ENCODE measurements at places on chromosomes 12 and 14. TPM values are rescaled to one million over a fixed set of nuclear protein-coding genes. Genes with fewer than 3 reads are reported as not detected.

GRCh38 chr12:122413516-122414404 is 8.7 kb downstream of the CLIP1 start:
- DNase-seq: no peak

DNA sequence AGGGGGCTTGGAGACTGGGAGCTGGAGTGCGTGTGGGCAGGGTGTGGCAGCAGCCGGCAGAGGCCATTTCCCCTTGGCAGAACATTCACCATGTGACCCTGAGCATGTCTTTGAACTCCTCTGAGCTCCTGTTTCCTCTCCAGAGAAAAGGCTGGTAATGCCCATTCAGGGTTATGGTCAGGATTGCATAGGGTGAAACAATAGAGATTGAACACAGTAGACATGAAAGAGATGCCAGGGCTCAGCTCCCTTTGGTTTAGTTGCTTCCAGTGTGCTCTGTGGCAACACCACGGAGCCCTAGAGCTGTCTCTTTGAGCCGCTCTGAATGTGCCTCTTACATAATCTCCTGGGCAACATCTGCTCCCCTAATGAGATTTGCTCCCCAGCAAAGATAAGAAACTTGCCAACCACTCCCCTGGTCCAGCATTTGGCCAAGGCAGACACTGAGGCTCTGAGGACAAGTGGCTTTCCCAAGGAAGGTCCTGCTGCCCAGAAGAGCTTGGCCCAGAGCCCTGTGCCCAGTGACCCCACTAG is 4.6 kb downstream of the IFI27 start:
- no peak for DNase-seq

GRCh38 chr12:49413010-49413409 is 45.7 kb downstream of the SPATS2 start:
- no peak for DNase-seq

- DNase-seq: no peak
These were observed 35.6 kb upstream of the FICD start for GRCh38 chr12:108479364-108480070.

The DHRS2 gene
- 3.4 TPM for total RNA-seq

DNA sequence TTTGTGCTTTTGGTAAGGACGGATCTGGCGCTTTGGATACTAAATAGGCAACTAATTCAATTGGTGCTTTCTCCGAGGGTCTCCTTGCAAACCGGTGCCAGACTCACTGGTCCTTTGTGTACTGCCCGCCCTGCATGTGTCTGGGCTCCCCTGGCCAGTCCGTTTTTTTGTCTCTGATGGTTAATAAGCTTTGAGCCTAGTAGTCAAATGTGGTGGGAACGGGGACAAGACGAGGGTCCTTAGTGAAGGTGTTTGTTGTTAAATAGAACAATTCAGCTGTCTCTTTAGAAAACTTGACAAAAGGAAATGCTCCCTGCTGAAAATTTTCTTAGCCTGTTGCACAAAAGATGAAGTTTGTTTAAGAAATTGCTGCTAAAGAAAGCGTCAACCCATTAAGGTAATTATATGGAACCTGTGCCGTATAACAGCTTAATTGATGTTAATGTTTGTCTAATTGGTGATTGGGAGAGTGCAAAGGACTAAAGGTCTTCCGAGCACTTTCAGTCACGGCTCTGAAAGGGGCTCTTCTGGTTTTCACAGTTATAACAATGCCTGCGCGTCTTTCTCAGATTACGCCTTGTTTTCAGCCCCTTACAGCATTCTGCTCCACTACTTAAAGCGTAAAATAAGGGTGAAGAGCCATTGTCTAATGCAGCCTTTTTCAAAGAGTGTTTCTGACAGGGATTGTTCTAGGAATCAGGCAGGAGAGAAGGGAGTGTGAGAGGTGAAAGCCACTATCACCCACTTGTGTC is 537.4 kb downstream of the PRKD1 start:
- DNase-seq: no peak

DNA sequence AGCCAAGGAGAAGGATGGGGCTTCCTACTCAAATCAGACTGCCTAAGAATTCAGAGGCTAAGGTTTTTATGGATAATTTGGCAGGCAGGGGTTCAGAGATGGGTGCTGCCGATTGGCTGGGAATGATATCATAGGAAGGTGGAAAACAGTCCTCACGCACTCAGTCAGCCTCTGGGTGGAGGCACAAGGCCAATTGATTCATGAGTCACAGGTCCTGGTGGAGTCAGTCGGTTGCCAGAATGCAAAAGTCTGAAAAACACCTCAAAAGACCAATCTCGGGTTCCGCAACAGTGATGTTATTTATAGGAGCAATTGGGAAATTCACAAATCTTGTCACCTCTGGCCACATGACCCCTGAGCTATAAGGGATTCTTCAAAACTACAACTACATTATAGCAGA is 105.5 kb downstream of the GXYLT1 start:
- DNase-seq: peak; percentile 57

DNA sequence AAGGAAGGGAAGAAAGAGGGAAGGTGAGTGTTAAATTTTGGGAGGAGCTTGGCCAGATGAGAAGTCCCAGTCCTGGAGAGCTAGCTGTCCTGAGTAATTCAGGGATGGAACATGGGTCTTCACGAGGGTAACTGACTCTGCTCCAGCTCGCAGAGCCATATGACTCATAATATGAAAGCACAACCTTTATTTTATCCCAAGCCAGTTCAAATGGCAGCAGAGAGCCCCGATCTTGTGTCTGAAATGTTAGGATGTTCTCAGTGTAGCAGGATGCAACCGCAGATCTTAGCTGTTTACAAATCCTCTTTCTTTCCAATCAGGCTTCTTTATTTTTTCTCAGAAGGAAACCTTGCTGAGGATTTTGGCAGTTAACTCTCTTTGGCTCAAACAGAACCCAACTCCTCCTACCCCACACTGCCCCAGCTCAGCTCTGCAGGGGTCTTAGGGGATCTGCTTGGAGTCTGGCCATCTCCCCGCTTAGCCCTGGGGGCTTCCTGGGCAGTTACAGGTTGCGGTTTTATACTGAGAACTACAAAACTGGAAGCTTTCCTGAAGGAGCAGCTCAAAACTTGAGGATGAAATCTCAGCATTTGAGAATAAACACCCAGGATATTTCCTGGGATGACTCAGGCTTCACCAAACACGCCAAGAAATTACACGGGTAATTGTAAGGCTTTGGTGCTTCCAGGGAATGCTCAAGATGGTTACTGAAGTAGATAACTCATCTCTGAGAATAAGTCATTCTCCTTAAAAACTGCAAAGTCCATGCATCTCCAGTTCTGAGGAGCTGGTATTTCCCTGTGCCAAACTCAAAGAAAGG is 92.5 kb downstream of the VCPKMT start:
- peak; percentile 67 for DNase-seq

The CLBA1 gene
- 9.9 TPM for total RNA-seq

DNA sequence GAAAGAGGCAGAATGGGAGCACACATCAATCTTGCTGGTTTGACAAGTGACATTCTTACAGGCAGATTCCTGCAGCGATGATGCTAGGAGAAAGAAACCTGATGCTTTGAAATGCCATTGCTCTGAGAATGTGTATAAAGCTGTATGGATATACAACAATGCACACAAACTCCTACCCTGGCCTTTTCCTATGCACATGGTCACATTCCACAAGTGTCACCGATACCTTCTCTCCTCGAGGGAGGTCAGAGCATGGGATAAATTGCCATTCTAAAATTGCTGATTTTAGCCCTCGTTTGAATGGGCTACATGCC is 11.9 kb downstream of the FGF6 start:
- DNase-seq: no peak

- DNase-seq: peak; percentile 49
These were observed 162.2 kb upstream of the EGLN3 start for GRCh38 chr14:34113005-34113511.

DNA sequence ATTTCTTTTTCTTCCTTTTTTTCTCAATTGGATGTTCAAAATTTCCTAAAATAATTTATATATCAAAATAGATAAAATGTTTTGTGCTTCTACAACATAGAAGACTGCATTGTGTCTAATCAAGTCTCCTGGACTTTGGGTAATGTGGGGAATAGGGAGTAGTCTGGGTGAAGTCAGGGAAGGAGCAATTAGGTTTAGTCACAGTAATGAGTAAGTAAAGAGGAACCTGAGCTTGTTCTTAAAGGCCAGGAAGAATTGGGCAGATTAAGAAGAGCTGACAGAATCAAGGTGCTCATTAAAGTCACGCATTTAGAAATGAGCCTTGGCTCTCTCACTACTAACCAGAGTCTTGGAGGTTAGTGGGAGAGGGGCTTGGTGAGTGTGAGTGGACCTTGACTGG is 233.3 kb upstream of the SSTR1 start:
- no peak for DNase-seq

GRCh38 chr12:11746940-11747716 is 97.7 kb downstream of the ETV6 start:
- no peak for DNase-seq

The ATN1 gene
- total RNA-seq: 6.6 TPM

- DNase-seq: peak; percentile 18
These were observed 41.3 kb downstream of the STK38L start for GRCh38 chr12:27285403-27285802.

The SLC17A8 gene
- total RNA-seq: not detected

The KERA gene
- not detected for total RNA-seq

DNA sequence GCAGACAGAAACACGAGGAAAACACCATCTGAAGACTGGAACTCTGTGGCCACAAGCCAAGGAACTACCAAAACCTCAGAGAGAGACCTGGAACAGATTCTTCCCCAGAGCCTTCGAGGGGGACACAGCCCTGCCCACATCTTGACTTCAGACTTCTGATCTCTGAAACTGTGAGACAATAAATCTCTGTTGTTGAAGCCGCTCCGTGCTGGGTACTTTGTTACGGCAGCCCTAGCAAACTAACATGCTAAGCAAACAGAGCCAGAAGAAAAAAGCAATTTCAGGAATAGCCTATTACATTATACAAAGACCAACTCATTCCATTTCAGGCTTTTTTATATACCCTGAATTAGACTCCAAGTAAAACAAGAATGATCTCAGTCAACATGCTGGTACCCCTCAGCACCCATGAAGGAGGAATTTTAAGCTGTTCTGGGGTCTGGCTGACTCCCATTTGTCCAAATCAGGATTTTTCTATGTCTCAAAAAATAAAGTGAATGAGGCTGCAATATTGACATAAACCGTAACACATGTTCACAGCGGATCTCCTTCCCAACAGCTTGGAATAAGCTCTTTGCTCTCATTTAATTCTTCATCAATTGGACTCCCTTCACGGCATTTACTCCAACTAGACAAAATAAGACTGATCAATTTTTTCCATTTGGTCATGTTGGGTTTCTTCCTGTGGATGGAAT is 190.1 kb downstream of the FOXN3 start:
- DNase-seq: no peak

DNA sequence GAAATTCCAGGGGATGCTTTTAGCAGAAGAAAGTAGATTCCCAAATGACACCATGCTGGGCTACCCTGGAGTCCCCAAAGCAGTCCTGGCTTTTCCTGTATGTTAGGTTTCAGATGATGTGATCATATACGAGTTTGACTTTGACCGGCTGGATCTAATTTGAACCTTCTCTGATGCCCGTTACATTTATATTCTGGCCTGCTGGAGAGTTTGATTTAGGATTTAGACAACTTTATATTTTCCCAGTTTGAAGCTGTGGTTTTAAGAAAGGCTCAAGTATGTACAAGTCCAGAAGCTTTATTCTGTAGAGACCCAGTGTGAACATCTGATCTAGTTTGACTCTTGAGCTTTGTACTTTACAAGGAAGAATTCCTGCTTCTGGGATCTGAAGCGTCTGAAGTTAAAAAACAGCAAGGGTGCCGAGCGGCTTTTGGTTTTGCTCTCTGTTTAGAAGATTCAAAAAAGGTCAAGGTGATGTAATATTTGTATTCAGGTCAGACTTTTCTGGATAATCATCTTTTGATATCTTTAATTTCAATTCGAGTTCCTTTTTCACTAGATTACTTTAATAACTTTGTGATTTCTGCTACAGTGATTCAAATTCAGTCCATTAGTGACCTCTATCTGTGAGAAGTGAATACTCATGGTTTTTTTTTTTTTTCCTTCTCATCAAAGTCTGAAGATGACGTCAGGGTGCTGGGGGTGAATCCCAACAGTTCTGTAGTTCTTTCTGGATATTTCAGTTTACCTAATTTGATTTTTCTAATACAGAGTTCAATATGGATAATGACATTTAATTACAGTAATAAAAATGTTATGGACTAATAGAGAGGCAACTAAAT is 6.3 kb downstream of the FLRT2 start:
- DNase-seq: peak; percentile 14

DNA sequence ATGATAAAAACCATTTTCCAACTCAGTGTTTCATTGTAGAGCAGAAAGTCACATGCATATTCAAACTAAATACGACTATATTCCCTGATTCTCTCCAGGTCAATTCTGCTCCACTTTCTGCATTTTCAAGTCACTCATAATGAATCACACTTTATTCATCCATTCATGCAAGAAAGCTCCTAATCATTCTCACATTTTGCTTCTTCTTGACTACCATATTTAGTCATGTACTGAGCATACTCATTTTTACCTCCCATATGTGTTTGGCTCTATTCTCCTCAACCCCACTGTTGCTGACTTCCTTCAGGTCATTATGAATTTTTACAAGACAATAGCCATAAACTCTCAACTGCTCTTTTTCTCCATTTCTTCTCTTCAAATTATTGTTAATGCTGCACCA is 43.4 kb upstream of the PIK3C2G start:
- DNase-seq: no peak

GRCh38 chr12:118102070-118102469 is 1.7 kb downstream of the VSIG10 start:
- peak; percentile 68 for DNase-seq

The CCDC91 gene
- total RNA-seq: 21.4 TPM

GRCh38 chr12:26691234-26691970 is 141.6 kb downstream of the ITPR2 start:
- DNase-seq: peak; percentile 87

DNA sequence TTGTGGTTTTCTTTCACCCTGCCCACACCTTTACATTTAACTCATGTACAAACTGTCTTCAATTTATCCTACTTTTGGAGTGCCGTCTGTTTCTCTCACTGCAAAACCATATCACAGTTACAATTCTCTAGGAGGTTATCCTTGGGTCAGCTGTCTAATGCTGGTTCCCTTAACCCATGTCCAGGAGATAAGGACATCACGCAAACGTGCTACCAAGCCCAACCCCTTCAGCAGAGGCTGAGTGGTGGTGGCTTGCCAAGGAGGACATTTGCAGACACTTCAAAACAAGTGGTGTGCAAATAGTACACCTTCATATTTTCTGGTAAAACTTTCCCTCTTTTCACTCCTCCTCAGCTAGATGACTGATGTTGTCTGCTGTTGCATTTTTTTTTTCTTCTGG is 167.9 kb downstream of the PAX9 start:
- DNase-seq: no peak
